Fibroblast of the aortic adventitia (primary cell): ENCODE measurements at places on chromosomes 3 and 15.
A peak's percentile ranks its signal among the peaks of the same experiment; 100 is the strongest.

GRCh38 chr3:152302521-152303021 is 33.8 kb downstream of the MBNL1 start:
- peak; percentile 93 for DNase-seq

GRCh38 chr3:153688301-153689120 is 432.7 kb upstream of the ARHGEF26 start:
- DNase-seq, result peak; percentile 8

GRCh38 chr3:158936530-158937113 is 134.8 kb downstream of the MFSD1 start:
- no peak for DNase-seq

DNA sequence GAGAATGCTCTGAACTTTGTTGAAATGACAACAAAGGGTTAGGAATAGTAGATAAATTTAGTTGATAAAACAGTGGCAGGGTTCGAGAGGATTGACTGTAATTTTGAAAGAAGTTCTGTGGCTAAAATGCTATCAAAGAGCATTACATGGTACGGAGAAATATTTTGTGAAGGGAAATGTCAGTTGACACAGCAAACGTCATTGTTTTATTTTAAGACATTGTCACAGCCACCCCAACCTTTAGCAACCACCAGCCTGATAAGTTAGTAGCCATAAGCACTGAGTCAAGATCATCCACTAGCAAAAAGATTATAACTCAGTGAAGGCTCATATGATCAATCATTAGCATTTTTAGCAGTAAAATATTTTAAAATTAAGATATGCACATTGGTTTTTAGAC is 8.7 kb upstream of the ST3GAL6 start:
- DNase-seq, result no peak

DNA sequence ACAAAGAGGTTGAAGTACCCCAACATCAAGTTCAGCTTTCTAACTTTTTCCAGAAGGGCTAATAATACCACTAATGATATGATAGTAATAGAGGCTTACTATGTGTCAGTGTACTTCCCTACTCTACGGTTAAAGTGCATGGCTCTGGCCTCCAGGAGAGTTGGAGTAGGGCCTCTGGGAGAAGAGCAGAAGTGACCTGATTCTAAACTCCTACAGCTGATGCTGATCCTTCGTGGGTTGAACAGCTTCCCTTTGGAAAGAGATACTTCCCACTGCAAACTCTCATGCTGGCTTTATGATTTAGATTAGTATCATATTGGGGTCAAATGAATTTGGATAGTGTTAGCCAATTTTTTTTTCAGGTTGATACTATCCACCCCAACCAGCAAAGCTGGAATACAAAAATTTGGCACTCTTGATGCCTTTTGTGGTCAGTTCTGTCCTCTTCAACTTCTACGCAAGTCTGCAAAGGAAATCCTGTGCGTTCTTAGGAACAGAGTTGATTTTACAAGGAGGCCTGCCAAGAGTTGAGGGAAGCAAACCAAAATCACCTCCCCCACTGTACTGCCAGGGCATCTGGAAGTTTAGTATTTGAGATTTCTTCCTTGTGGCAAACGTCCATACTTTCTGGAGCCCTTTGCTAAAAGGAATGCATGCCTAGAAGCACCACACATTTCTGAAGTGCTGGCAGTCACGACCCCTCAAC is 17.8 kb downstream of the TMEM212 start:
- DNase-seq, result peak; percentile 97

DNA sequence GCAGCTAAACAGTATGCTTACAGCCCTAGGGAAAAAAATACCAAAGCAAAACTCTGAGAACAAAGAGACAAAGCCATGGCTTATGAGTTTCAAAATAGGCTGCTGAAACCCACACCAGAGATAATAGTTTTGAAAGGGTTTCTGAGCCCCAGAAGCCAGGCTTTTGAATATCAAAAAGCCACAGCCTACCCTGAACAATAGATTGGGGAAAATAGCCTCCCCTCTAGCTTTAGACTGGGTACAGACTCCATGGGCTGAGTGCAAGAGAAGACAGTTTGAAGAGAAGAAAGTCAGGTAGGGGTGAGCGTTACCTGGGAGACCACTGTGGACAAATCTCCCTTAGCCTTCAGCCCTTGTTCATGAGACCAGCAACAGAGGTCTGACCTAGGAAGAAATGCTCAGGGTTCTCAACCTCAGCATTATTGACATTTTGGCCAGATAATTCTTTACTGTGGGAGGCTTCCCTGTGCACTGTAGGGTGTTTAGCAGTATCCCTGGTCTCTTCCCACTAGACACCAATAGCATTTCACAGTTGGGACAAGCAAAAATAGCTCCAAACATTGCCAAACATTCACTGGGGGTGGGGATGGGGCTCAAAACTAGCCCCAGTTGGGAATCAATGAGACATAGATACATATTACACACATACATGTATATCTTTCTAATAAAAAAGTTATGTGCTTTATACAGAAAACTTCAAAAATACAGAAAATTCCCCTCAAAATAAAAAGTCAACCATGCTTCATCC is 11.6 kb upstream of the TAFA4 start:
- no peak for DNase-seq

DNA sequence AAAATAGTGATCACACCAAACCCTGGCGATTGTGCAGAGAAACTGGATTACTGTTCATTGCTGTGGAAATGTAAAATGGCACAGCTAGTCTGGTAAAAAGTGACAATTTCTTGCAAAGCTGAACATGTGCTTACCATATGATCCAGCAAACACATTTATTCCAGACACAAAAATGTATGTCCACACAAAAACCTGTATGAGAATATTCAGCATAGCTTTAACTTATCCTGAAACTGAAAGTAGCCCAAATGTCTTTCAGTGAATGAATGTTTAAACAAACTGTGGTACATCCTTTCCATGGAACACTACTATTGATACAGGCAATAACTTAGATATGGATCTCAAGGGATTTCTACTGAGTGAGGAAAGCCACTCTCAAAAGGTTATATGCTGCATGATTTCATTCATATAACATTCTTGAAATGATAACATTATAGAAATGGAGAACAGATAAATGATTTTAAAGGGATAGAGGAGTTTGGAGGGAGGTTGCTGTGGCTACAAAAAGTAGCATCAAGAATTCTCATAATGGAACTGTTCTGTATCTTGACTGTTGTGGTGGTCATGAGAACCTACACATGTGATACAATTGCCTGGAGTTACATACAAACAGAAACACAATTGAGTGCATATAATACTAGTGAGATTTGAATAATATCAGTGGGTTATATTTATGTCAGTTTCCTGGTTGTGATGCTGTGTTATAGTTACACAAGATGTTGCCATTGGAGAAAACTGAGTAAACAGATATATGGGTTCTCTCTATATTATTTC is 70.7 kb upstream of the DPH6 start:
- DNase-seq, result no peak

GRCh38 chr3:30347679-30348216 is 258.7 kb upstream of the TGFBR2 start:
- peak; percentile 90 for DNase-seq

DNA sequence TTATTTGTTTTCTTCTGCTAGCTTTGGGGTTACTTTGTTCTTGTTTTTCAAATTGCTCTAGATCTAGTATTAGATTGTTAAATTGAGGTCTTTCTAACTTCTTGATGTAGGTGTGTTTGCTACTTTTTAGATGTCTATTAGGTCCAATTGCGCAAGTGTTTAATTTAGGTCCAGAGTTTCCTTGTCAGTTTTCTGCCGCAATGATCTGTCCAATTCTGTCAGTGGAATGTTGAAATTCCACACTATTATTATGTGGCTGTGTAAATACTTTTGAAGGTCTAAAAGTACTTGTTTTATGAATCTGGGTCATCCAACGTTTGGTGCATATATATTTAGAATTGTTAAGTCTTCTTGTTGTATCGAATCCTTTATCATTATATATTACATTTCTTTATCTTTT is 324.4 kb upstream of the SGO1 start:
- no peak for DNase-seq

DNA sequence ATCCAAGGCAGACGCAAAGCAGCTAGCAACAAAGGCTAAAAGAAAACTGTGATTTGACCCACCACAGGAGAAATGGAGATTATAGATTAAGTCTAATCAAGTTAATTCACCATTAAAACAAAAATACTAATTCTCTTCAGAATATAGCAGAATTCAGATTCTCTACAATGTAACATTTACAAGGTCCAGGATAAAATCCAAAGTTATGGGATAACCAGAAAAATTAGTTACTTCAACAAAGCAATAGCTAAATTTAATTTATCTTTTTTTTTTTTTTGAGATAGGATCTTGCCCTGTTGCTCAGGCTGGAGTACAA is 284.6 kb upstream of the MANF start:
- DNase-seq, result no peak

- DNase-seq, result no peak
These were observed 11.6 kb downstream of the CCR5AS start for GRCh38 chr3:46395210-46395661.

GRCh38 chr3:11288786-11289637 is 16.8 kb downstream of the ATG7 start:
- DNase-seq, result peak; percentile 96

DNA sequence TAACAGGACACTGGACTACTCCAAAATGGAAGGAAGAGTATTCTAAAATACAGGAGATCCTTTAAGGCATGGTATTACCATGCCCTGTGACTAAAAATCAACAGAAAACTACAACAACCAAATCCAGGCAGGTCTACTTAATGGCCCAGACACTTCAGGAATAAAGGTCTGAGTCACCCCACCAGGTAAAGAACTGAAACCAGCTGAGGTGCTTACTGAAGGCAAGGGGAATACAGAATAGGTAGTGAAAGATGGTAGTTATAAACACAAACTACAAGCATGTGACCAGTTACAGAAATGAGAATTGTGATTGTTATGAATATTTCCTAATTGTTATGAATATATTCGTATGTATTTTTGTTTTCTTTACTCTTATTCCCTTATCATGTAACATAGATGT is 13.4 kb downstream of the IFT57 start:
- no peak for DNase-seq

DNA sequence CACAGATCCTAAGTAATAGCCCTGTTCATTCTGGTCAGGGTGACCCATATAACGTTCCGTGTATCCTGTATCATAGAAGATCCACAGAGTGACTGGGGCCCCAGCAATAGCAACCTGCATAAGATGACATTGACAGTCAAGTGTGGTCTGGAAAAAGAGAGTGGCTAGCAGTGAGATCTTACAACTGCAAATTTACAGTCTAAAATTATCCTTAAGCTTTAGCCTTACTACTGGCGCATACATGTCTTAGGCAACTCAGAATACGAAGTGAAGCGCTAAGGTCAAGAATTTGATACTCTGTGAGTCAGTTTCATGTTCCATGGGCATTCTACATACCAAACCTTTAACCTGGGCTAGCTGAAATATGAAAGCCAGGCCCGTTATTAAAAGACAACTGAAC is 29.2 kb upstream of the IGDCC4 start:
- no peak for DNase-seq
